Spleen (tissue), 13 donors: ENCODE measurements at places on chromosomes 7 and 10.

DNA sequence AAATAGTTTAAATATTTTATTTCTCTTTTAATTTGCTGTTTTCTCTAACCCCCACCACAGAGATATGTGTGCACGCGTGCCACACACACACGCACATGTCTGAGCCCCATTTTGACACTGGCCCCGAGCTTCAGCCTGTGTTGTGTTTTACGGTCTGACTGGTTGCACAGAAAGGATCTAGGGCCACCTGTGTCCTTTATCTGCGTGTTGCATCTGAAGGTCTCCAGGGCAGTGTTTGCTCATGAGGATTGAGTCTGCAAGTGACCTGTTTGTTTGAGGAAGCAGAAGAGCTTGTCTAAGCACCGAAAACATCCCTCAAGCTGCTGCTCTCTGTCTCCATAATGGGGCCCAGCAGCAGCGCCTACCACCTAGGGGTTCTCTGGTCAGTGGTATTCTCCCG is 266.4 kb upstream of the LYZL1 start:
- DNase-seq = no peak

DNA sequence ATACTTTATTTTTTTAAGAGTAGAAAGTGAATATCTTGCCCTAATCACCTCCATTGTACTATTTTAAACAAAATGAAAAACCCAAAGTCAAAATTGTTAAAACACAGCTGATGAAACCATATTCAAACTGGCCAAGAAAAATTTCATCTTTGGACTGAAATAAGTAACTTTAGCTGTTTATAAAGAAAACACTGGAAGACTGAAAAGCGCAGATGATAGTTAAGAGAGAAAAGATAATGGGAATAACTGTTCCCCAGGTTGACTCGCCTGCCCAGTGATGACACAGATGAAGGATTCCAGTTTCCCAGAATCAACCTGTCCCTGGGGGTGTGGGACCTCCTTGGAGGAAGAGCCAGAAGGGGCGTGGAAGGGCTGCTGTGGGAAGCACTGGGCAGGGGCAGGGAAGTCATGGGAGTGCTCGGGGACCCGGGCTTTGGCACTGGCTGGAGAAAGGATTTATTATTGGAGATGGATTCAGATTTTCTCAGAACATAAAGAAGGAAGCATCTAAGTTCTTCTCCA is 43.1 kb downstream of the DENND2A start:
- DNase-seq = peak; percentile 22

DNA sequence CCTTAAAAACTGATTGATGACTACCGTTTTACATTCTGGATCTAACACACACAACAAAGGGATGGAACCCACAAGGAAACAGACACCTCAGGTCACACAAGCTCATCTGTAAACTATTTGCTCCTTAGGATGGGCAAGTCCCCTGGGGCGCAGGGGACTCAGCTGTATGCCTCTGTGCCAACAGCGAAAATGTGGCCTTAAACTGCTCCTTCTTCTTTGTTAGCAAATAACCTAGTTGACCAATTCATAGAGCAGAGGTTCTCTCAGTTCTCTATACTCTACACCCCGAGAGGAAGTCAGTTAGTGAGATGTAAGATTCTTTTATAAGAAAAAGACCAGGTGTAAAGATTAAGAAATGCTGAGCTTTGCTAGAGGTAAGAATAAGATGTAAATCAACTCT is 181.9 kb upstream of the PRSS58 start:
- DNase-seq = no peak

- no peak for DNase-seq
Observed at GRCh38 chr7:77982926-77983550, 184.5 kb downstream of the PHTF2 start.

- DNase-seq = no peak
Observed at GRCh38 chr7:43659549-43659896, 69.8 kb downstream of the COA1 start.
